ENCODE measurements at places on chromosomes 1 and 21.

- no peak for DNase-seq
These were observed 222.2 kb downstream of the C1orf94 start for GRCh38 chr1:34398916-34399275.

DNA sequence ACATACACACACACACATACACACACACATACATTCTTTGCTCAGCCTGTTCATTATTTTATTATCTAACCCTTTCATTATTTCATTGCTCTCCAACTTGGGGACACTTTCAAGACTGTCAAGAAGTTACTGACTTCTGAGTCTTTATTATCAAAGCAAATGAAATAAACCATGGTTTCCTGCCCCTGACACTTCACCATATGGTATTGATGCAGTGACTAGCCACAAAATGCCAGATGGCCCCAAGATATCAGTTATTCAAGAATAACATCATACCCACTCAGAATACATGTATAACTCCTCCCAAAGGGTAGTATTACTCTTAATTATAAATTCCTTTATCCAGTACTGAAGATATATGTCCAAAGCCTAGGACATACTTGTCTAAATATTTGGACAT is 197.3 kb downstream of the MRPL39 start:
- no peak for DNase-seq

GRCh38 chr1:27395441-27396195 is 3.2 kb downstream of the GPR3 start:
- peak; percentile 86 for DNase-seq

- DNase-seq, result no peak
These were observed 237.0 kb upstream of the HOOK1 start for GRCh38 chr1:59577774-59578173.

DNA sequence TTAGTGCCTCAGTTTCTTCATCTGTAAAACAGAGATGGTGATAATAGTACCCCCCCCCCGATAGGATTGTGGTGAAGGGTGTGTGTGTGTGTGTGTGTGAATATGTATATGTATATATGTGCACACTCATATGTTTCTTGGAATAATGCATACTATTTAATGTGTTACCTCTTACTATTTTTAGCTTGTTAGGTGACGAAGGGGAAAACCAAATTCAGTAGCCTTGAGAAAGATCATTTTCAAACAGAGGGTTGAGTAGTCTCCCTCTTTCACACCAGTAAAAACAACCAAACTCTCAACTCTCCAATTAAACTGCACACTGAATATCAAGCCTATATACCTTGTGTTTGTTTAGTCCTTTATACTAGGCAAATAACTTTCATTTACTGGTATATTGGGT is 75.7 kb downstream of the NTMT2 start:
- no peak for DNase-seq

GRCh38 chr1:182826892-182827291 is 12.3 kb upstream of the DHX9 start:
- no peak for DNase-seq

GRCh38 chr1:231636157-231636556 is 9.6 kb downstream of the DISC1 start:
- DNase-seq, result no peak

DNA sequence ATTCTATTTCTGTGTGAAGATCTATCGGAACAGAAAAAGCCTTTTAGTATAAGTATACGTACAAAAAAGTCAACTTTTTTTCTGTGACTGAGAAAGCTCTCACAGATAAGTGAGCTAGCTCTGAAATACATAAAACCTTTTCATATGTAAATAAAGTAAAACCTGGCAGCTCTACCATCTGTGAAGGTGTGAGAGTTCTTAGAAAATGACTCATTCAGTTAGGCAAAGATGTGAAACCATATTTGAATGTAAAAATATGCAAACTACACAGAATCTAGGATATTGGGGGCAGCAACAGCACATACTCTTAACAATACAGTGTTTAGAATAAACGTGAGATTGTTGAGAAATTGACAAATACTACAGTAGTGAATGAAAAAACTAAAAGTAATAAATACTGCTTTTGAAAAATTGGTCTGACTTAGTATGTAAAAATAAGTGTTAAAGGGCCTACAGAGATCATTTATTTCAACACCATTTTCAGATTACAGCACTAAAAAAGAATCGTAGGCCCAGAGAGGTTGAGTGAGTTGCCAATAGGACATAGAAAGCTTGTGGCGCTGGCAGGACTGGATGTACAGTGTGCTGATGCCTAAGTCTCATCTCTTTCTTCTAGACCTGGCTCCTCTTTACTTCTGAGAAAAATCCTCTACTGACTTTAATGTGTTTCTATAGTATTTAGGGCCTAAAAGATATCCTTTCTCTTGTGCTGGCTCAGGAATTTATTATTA is 19.8 kb downstream of the ATP6V1G3 start:
- DNase-seq, result peak; percentile 11

DNA sequence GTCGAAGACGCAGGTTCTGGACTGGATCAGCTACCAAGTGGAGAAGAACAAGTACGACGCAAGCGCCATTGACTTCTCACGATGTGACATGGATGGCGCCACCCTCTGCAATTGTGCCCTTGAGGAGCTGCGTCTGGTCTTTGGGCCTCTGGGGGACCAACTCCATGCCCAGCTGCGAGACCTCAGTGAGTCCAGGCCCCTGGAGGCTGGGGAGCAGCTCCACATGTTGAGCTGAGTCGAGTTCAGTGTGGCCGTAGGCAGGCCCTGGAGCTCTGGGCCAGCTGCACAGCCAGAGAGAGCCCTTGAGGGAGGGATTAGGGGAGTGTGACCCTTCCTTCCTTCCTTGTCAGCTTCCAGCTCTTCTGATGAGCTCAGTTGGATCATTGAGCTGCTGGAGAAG is 1.6 kb downstream of the ELF3 start:
- no peak for DNase-seq

- DNase-seq, result no peak
These were observed 87.3 kb downstream of the DISP3 start for GRCh38 chr1:11566042-11566850.

- no peak for DNase-seq
These were observed 7.0 kb upstream of the USP25 start for GRCh38 chr21:15722591-15723324.

DNA sequence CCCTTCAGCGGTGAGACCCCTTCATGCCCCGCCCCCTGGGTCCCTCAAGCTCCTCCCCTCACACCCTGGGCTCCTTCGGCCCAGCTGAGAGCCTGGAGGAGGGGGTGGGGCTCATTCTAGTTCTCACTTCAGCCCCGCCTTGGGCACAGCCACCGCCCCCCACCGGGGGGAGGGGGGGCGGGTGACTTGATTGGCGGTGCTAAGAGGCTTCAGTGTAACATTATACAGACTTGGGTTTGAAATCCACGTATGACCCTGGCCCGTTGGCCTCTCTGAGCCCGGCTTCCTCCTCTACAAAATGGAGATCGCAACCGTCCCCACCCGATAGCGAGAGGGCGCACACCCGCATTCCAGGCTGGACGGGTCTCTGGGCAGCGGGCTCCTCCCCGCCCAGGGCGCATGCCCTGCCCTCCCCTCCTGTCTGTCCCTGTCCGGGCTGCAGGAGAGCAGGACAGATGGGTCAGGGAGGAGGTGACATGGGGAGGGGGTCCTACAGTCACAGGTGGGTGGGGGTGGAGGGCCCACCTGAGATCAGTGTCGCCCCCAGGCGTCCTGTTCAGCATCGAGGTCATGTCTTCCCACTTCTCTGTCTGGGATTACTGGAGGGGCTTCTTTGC is 5.1 kb downstream of the CLCNKB start:
- DNase-seq, result no peak

- no peak for DNase-seq
These were observed 1453.2 kb downstream of the PLA2G4A start for GRCh38 chr1:188281921-188282320.

DNA sequence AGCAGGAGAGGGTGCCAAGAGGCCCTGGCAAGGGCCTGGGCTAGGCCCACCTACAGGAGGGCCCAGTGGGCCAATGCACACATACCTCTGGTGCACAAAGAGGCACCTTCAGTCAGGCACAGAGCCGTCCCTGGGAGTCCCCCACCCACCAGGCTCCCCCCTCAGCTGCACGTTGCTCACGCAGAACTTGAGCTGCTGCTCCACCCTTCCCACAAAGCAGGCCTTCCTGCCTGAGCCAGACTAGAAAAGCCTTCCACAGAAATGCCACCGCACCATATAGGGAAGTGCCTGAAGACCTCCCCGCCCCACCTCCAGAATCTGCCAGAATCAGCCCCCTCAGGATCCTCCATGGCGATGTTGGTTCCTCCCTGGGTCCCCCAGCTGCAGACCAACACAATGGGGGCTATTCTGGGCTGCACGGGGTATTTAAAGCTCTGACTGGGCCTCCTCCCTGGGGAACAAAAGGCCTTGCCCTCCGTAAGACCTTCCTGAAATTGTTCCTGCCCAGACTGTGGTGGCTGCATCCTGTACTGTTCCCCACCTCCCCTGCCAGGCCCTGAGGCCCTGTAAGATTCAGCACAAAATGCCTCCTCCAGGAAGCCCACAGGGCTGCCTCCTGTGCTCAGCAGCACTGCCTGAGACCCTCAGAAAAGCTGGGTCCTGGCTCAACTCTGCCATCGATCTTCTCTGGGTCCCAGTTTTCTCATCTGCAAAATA is 27.2 kb downstream of the HSPG2 start:
- DNase-seq, result peak; percentile 60

- no peak for DNase-seq
These were observed 10.9 kb downstream of the LRRC71 start for GRCh38 chr1:156931211-156931952.

GRCh38 chr1:104884939-104885338 is 1135.2 kb downstream of the AMY1C start:
- DNase-seq, result no peak

DNA sequence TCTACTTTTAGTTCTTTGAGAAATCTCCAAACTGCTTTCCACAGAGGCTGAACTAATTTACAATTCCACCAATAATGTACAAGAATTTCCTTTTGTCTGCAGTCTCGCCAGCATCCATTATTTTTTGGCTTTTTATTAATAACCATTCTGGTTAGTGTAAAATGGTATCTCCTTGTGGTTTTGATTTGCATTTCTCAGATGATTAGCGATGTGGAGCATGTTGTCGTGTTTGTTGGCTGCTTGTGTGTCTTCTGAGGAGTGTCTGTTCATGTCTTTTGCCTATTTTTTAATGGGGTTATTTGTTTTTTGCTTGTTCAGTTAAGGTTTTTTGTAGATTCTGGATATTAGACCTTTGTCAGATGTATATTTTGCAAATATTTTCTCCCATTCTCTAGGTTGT is 131.5 kb downstream of the MAST2 start:
- DNase-seq, result no peak

DNA sequence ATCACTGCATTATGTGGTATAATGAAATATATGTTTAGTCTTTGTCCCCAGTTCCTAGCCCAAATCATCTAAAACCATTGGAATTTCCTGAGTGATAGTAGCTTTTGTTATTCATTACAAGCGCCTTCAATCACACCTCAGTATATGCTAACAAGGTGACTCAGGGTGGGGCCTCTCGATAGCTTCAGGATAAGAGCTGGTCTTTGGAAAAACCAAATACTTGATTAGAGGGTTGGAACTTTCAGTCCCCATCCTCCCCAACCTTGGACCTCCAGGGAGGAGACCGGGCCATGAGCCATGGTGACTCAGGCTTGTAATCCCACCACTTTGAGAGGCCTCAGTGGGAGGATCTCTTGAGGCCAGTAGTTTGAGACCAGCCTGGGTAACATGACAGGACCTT is 5.1 kb upstream of the BRDT start:
- DNase-seq, result no peak

- DNase-seq, result no peak
These were observed 3902.5 kb downstream of the SRGAP2C start for GRCh38 chr1:125087247-125087646.

- DNase-seq, result peak; percentile 67
These were observed at the start of gene DMBX1 for GRCh38 chr1:46489638-46490405. Gene DMBX1 (plus strand): TSS chr1:46489836. CDS start chr1:46507011, 17,175 bp downstream.

DNA sequence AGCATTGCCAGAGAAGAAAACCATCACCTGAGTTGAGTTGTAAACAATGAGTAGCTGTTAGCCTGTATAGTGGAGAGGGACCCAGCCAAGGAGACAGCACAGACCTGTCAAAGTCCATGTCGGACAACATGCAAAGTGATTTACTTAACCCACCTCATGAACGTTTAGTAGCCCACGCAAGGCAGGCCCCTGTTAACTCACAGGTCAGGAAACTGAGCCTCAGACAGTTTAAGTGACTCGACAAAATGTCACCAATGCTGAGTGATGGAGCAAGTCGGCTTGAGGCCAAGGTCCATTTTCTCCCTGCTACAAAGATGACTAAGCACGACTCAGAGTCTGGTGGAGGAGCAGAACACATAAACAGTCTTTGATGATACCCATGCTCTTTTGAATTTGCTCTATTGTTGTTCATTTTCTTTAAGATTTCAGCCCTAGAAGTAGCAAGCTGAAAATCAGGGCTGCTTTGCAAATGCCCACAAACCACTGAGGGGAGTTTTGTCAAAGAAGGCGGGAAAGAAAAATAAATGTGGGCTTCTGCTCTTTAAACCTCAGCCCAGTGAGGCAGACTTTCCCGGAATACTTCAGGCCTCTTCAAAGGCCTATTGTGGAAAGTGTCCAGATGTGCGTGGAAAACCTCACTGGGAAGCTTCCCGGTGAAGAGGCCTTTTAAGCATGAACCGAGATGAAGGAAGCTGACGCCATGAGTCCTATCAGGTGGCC is 83.8 kb upstream of the HOOK1 start:
- DNase-seq, result no peak

DNA sequence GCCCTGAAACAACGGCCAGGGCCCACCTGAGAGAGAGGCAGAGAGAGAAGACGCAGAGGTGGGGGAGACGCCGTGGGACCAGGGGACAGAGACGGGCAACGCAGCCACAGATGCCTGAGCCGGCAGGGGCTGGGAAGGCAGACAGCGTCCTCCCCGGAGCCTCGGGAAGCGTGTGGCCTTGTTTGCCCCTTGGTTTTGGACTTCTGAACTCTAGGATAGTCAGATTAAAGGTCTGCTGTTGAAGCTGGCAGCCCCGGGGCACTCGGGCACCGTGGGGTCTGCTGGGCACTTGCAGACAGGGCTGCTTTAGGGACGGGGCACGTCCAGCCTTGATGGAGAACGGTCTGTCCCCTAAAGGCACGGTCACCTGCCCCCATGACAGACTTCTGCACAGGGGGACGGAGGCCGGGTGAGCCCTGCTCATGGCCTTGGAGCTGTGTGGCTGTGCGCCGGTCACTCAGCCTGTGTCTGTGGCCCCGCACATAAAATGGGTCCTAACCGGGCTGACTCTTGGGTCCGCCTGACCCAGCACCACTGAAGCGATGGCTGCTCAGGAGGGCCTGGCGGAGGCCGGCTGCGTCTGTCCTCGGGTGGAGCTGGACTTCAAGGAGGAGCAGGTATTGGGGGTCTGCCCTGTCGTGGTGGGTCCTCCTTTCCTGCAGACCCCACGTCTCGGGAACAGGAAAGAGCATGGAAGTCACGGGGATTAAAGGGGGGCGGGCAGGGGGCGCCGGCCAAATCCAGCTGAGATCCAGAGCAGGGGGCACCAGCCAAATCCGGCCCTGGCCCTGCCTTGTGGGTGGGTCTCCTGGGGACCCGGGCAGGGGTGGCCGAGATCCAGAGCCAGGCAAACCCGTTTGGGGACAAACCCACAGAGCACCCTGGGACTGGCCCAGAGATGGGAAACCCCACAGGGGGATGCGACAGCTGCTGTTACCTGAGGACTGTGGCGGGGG is 9.6 kb upstream of the RNF223 start:
- no peak for DNase-seq

GRCh38 chr21:18354947-18355346 is 48.6 kb downstream of the TMPRSS15 start:
- DNase-seq, result no peak
